Suppressor macrophage treated with lipopolysaccharide for 4 hours (primary cell): ENCODE measurements at places on chromosomes 2 and 18.

DNA sequence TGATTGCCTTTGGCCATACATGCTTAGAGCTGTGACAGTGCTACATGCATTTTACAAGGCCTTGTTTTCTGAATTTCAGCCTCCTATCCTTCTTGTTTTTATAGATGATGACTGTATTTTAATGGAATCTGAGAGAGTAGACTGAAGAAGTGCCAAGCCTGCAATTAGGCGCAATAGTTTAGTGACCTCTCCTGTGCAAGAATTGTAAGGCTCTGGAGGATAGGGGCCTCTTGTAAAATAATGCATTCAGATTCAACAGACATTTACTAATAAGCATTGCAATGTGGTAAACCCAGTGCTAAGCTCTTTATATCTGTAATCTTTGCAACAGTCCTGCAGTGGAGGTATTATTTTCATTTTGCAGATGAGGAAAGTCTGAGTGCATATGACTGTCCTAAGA lies 105.5 kb downstream of the TDRD15 start:
- DNase-seq: no peak

DNA sequence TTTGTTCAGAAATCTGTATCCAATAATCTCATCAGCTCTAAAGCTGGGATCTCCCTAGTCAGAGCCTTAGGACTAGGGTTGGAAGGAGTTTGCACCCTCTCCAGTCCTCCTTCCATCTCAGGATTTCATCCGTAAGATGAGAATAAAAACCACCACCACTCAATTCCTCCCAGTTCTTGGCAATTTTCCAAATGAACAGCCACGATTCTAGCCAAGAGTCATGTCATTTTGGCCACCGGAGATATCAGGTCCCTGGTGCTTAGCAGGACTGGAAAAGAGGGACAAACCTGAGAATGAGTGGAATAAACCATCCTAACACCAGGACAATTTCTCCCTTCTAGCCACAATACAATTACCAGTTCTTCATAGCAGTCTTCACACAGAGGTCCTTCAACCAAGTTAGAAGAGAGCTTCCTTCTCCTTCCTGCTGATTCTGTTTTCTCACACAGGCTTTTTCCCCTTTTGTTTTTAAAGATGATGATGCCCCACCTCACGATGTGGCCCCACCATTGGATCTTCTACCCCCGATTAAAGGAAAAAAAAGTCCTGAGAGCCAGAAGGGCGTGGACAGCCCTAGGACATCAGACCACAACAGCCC lies 36.2 kb downstream of the KIAA2012 start:
- DNase-seq: no peak

GRCh38 chr2:80519699-80520291 lies 215.2 kb upstream of the LRRTM1 start:
- DNase-seq: no peak

DNA sequence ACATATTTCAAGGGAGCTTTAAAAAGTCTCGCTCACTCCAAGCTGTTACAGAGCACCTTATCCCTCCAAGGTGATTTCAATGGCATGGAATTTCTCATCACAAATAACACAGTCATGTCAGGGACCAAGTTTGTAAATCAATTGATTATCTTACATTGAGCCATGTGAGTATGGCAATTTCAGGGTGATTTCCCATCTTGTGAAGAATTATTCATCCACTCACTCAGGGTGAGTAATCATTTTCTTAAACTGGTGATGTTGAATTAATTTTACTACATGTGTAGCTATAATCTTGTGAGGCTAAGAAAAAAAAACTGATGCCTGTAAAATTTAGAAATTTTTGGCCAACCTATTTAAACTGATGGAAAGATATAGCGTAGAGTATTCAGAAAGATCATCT lies 3.3 kb upstream of the ABCA12 start:
- DNase-seq: no peak

DNA sequence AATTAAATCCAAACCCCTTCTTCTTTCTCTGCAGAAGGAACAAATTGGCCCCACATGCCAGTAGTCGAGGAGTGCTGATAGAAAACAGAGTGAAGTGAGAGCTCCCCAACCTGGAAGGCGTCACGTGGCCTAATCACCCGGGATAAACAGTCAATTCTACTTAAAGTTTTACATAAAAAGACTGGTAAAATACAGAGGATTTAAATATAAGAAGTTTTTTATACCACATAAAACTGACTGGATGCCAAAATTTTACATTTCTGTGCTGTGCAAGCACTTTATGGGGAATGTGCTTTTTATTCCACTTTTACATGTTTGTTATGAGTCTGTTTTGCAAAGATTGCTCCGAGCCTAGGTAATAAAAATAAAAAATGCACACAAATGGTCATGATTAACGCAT lies 1586.8 kb upstream of the ACVR2A start:
- DNase-seq: no peak

GRCh38 chr2:204187229-204188083 lies 250.9 kb downstream of the ICOS start:
- DNase-seq: no peak

- no peak for DNase-seq
Measured at GRCh38 chr2:7523481-7524120, 606.4 kb downstream of the RNF144A start.

GRCh38 chr2:161165266-161165665 lies 5.0 kb downstream of the TANK start:
- DNase-seq: no peak

- DNase-seq: peak; percentile 3
Measured at GRCh38 chr2:71531522-71532047, 78.2 kb downstream of the DYSF start.

DNA sequence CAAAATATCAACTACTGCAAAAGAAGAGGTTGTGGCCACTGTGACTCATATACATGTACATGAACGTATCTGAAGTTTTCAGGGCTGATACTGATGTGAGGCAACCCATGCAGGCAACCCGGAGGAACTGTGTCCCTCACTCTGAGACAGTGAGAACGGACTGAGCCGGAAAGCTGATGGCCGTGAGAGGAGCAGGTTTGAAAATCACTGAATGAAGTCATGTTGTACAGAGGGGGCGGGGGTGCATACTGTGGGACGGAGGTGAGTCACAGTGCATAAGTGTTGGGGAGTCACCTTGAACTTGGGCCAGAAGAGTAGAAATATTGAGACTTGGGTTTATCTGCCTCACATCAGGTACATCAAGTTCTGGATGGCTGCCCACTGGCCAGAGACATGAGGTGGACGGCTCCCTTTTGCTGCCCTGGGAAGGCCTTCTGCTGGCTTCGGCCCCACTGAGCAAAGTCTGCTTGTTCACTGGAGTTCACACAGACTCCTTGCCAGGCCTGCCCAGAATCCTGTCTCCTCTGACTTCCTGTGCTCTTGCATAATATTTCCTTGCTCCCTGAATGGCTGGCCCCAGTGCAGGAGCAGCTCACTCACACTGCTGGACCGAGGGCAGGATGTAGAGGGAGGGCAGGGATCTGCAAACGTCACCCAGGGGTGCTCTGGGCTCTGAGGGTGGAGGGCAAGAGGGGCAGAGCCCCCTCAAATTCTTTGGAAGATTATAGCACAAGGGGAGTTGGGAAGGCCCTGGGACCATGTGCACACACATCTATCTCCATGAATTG lies 18.1 kb downstream of the EPAS1 start:
- peak; percentile 49 for DNase-seq

- no peak for DNase-seq
Measured at GRCh38 chr2:120393456-120393855, 47.5 kb downstream of the INHBB start.

DNA sequence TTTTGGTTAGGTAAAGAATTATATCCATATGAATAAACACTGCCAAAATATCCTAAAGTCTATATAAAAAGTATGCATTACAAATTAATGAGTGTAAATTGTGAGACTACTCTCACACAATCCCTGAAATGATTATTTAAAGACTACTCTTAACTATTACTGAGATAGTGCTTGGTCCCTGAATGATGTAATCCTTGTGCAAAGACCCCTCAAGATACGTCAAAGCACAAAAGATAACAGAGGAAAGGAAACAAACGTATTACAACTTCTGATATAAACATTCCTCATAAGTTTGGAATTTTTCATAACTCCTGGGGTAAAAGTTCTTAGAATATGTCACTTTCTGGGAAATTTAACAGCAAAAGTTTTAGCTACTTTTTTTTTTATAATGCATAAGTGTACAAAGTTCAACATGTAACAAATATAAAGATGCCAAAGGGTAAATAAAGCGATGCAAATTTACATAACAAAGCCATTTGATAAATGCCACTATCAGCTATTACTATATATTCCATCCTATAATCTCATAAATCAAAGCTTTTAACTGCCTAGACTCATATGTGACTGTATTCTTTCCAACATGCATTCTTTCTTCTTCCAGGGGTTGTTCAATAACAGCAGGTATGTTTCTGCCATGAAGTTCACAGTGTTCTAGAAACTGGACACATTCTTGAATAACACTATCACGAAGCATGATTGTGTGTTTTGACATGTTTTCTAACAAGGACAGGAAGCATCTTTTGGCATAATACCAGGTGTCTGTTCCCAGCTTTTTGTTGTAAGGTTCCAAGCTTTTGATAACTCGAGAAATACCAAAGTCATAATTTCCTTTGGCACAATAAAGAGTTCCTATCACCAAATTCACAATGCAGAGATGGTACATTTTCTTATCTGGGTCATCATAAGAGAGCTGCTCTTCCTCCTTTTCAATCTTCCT lies 158.0 kb downstream of the AGPS start:
- no peak for DNase-seq

- no peak for DNase-seq
Measured at GRCh38 chr2:52964916-52965530, 802.6 kb upstream of the CHAC2 start.

DNA sequence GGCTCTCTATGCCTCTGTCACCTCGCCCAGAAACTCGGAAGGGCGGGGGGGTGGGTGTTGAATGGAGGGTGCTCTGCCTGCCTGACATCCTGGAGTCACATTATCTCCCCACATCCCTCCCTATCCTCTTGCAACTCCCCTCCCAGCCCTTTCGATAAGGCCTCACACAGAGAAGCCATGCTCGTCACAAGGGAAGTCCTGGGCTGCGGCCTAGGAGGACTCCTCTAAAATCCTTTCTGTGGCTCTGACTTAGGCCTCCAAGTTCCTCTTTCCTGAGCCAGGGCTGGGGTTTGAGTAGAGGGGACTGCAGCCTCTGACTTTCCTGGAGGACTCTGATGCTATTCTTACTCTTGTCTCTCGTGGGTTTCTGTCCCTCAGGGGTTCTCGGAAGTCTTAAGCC lies 75.0 kb upstream of the PKDCC start:
- no peak for DNase-seq

DNA sequence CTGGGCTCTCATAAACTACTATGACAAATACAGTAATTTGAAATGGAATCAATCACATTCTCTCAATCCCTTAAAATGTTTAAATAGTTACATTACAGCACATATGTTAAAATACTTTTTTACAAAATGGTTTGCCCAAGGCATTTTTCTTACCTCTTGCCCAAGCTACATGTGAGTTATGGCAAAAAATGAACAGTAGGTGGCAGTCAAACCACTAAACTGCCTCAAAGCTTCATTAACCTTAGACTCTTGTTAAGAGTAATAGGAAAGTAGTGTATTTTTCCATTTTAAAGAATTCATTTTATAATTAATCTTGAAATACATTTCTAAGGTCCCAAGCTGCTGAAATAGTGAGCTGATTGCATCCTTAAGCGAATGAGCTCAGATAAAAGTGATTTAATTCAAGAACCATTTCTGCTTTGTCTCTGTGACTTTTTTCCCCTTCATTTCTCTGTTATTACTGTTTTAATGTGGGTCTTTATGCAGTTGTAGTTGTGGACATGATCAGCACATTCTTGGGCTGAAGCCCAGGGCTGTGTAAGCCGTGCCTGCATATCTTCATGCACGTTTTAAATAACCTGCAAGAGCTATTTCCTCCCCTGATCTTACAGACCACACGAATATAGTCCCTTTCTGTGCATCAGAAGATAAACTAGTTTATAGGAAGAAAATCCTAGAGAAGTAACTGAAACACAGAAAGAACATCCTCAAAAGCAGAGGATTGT lies 311.8 kb downstream of the LNPK start:
- peak; percentile 63 for DNase-seq

- DNase-seq: no peak
Measured at GRCh38 chr2:234300391-234300925, 196.4 kb downstream of the ARL4C start.

DNA sequence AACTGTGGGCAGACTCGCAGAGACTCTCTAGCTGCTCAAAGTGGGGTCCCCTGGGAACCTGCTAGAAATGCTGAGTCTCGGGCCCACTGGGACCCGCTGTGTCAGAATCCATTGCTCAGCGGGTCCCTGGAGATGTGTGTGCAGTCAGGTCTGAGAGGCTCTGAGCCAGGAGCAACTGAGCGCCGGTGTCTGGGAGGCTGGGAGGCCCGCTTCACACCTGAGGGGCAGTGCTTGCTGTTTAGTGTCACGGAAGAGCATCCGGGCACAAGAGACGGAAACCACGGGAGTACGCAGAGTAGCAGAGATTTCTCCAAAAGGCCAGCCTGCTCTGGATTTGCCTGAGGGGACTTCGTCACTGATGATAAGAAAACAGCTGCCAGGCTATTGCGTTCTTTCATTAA lies 70.1 kb downstream of the EDAR start:
- no peak for DNase-seq

DNA sequence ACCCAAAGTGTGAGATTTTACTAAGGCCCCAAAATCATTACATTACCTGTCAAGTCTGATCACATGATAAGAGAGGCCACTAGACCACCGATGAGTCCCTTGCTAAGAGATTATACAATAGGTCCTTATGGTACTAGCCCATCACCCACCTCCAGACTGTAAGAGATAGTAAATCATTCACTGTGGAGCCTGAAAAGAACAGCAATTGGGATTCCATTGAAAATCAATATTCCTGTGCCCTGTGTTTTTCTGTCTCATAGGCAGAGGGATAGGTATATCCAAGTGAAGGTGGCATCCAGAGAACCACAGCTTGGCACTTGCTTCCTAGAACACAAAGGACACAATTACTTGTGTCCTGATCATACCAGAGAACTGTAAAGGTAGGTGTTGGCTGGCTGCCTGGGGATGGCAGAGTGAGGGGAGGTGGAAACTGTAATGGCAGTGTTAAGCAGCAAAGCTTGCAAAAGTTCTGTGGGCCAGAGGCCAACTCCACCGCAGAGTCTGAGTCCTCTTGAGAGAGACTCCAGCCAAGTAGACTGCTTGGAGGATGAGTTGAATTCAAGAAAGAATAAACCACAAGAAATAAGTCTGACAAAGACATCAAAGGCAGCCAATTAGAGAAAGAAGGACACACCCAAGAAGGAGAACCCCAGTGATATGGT lies 102.0 kb upstream of the PIEZO2 start:
- DNase-seq: no peak

DNA sequence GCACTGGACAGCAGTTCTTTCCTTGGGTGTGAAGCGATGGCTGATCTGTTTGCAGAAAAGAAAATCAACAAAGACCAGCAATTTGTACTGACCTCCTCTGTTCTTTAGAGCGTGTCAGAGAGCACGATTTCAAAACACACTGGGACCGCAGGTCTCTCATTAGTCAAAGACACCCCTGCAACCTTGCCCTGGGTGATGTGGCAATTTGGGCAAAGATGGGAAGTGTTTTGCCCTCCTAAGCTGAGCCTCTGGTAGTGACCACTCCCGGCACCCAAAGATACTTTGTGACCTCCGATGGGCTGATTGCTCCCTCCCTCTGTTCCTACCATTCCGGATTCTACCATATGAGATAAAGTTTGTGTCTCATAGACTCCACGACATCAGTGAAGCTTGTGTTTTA lies 18.2 kb upstream of the CLIP4 start:
- no peak for DNase-seq

GRCh38 chr2:135826544-135826943 lies 10.4 kb downstream of the LCT start:
- DNase-seq: no peak

GRCh38 chr2:105183555-105184323 lies 57.8 kb upstream of the GPR45 start:
- DNase-seq: no peak
